Neural progenitor cell (in vitro differentiated cells): ENCODE measurements at places on chromosomes 5 and 9. TPM values are rescaled to one million over a fixed set of nuclear protein-coding genes. Genes with fewer than 3 reads are reported as not detected.
A peak's percentile ranks its signal among the peaks of the same experiment; 100 is the strongest.

The ANKRD18A gene
- total RNA-seq: 2.3 and 3.0 TPM in 2 replicates

The CNTLN gene
- 6.8 and 10.1 TPM in 2 replicates for total RNA-seq

The COL23A1 gene
- total RNA-seq: 1.3 TPM in 1 of 2 replicates, not detected in the other

The CAMK2A gene
- total RNA-seq: 0.09 and 0.28 TPM in 2 replicates

The ADAMTS12 gene
- 15.6 and 16.7 TPM in 2 replicates for total RNA-seq

The SOX30 gene
- total RNA-seq: 0.06 and 0.17 TPM in 2 replicates

The REEP2 gene
- 17.4 and 56.3 TPM in 2 replicates for total RNA-seq

The IFNE gene
- 0.12 TPM in 1 of 2 replicates, not detected in the other for total RNA-seq

The TIMD4 gene
- not detected in 2 replicates for total RNA-seq

The SAXO1 gene
- 0.09 and 0.15 TPM in 2 replicates for total RNA-seq

The LAMC3 gene
- 0.03 TPM in 1 of 2 replicates, not detected in the other for total RNA-seq

The SPINK5 gene
- 13.7 and 18.1 TPM in 2 replicates for total RNA-seq

GRCh38 chr5:133962801-133963476 is 5.5 kb downstream of the C5orf15 start:
- H3K27me3 ChIP-seq: no peaks in the 10 kb centered on the region
- DNase-seq: no peak
- no peaks in the 10 kb centered on the region for H3K36me3 ChIP-seq

DNA sequence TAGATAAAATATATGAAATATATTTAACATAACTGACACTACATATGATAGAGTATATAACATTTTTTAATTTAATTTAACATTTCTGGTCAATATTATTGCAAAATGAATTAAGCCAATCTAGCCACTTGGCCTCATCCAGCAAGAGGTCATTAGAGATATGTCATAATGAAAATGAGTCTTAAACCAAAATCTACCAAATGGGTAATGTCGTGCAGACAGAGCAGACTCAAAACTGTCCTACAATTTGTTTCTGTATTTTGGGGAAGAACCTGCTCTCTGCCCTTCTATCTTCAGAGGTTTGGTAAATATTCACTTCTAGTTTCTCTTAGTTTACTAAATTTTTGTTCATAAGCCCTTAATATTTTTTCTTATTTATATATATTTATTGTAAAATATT is 61.4 kb downstream of the ARHGEF28 start:
- no peaks in the 10 kb centered on the region for H3K4me1 ChIP-seq
- H3K36me3 ChIP-seq: no peaks in the 10 kb centered on the region
- no peak overlapping the region for H3K4me3 ChIP-seq
- H3K27me3 ChIP-seq: no peaks in the 10 kb centered on the region

DNA sequence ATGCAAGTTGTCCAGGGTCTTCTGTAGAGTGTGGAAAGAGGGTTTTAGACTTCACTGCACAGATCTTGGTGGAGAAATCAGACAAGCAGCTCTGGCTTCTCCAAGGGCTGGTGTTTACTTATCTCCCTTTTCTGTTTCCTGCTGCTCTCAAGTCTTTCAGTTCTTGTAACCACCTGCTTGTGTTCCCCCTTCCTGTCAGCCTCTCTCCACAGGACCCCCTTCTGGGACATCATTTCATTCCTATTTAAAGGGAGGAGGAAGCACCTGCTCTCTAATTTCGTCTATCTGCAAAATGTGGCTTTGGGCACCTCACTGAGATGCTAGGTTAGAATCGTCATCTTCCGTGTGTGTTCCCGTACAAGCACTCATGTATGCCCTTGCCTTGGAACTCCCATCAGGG is 636.2 kb downstream of the MTRR start:
- no peaks in the 10 kb centered on the region for H3K36me3 ChIP-seq
- H3K27me3 ChIP-seq: no peaks in the 10 kb centered on the region
- H3K27ac ChIP-seq: no peak overlapping the region
- H3K4me3 ChIP-seq: no peak overlapping the region

GRCh38 chr5:149841851-149842793 is 102.5 kb downstream of the PDE6A start:
- no peaks in the 10 kb centered on the region for H3K27me3 ChIP-seq
- peaks cover 13% of the 10 kb centered on the region for H3K4me1 ChIP-seq
- no peak for DNase-seq

GRCh38 chr9:76643399-76644117 is 120.7 kb upstream of the PCA3 start:
- H3K4me1 ChIP-seq: peaks cover 18% of the 10 kb centered on the region
- H3K36me3 ChIP-seq: no peaks in the 10 kb centered on the region
- H3K4me3 ChIP-seq: no peak overlapping the region
- no peak for DNase-seq
- no peak overlapping the region for H3K27ac ChIP-seq
- H3K27me3 ChIP-seq: no peaks in the 10 kb centered on the region

GRCh38 chr5:16260000-16260399 is 80.4 kb upstream of the MARCHF11 start:
- H3K4me1 ChIP-seq: no peaks in the 10 kb centered on the region
- no peak overlapping the region for H3K4me3 ChIP-seq
- H3K36me3 ChIP-seq: no peaks in the 10 kb centered on the region
- H3K27ac ChIP-seq: no peak overlapping the region
- H3K27me3 ChIP-seq: no peaks in the 10 kb centered on the region

DNA sequence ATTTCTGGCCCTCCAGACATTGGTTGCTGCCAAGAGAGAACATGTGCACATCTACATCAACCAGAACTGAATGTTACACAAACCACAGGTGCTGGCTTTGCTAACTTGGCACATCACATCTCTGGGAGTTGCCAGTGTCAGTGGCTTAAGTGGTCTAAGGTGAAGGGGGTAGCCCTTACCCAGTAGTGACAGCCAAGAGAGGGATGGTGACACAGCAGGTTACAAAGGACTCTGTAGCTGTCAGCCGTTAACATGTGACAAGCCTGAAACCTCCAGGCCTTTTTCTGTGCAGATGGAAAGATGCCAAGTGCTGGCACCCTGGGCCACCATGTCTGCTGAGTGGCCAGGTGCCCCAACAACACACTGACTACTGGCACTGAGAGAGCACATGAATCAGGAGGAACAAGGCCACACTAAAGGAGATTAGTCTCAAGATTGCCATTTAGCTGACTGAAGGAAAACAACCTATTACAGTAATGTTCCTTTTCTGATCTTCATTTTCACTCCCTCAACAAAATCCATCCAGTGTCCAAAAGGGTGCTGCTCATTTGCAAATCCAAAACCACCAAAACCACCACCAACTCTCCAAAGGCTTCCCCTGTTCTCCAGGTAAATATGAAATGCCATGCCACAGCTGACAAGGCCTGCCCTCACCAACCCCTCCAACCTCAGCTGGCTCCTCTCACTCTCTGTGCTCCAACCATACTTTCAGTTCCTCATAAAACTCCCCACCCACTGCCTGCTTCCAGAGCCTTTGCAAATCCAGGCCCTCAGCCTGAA is 20.2 kb downstream of the SIL1 start:
- H3K36me3 ChIP-seq: no peaks in the 10 kb centered on the region
- peaks cover 30% of the 10 kb centered on the region for H3K4me1 ChIP-seq
- H3K4me3 ChIP-seq: no peak overlapping the region
- H3K27me3 ChIP-seq: no peaks in the 10 kb centered on the region
- DNase-seq: no peak
- peak overlapping the region; percentile 61 for H3K27ac ChIP-seq

- peaks cover 13% of the 10 kb centered on the region for H3K4me1 ChIP-seq
Observed at GRCh38 chr5:53052499-53052898, 57.1 kb downstream of the MOCS2 start.

DNA sequence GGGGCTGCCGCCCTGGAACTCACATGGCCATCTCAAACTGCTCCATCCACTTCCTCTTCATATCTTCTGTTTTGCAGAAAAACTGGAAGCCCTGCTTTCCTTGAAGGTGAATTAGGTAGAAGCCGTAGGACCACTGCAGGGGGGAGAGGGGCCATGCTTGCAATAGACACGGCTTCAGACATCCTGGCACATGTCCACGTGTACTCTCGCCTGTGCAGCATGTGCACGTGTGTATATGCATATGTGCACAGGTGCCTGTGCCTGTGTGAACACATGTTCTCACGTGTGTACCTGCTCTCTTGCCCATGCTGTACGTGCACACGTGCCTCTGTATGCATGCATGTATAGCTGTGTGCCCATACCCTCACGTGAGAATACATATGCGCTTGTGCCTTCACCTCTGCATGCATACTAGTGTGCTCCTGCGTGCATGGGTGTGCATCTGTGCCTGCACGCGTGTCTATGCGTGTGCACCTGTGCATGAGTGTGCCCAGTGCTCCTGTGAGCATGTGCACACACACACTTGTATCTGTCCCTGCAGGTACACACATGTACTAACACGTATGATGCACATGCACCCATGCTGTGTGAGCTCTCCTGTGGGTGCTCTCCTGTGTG is 47.7 kb upstream of the SARDH start:
- no peaks in the 10 kb centered on the region for H3K36me3 ChIP-seq
- H3K27me3 ChIP-seq: no peaks in the 10 kb centered on the region
- H3K4me3 ChIP-seq: no peak overlapping the region
- no peaks in the 10 kb centered on the region for H3K4me1 ChIP-seq
- H3K27ac ChIP-seq: no peak overlapping the region

DNA sequence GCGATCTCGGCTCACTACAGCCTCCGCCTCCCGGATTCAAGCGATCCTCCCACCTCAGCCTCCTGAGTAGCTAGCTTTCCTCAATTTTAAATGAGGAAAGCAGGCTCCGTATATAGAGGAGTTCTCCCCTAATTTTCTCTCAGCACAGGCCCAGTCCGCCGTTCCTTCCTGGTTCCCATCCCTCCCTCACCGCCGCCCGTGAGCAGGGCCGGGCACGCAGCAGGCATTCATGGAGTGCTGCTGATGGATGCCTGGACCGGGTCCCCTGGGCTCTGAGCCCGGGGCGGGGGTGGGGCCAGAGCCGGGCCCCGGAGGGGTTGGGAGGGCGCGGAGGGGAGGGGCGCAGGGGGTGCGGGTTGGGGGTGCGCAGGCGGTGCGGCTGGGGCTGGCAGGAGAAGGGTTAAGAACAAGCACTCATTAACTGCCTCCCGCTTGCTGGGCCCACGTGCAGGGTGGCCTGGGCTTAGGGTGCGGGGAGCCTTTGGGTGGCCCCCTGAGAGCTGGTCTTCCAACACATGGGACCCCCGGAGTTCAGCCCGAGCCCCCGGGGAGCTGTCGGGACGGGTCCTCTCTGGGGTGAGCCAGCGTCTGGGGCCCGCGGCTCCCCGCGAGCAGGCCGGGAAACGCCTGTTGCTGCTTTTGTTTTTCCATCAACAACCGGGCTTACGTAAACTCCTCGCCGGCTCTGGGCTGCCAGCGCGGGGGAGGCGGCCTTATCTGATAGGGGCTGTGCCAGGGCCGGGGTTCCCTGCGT is 33.7 kb downstream of the LHX2 start:
- peaks cover 79% of the 10 kb centered on the region for H3K27me3 ChIP-seq
- no peaks in the 10 kb centered on the region for H3K36me3 ChIP-seq
- H3K4me3 ChIP-seq: peak overlapping the region; percentile 45
- H3K27ac ChIP-seq: no peak overlapping the region
- peaks cover 9% of the 10 kb centered on the region for H3K4me1 ChIP-seq

- no peaks in the 10 kb centered on the region for H3K4me1 ChIP-seq
- peak within 1 kb of the TSS; percentile 96 for H3K4me3 ChIP-seq
- peak; percentile 97 for DNase-seq
- H3K27me3 ChIP-seq: peaks cover 7% of the 10 kb centered on the region
- H3K36me3 ChIP-seq: no peaks in the 10 kb centered on the region
Observed at GRCh38 chr5:177303121-177303924, at the start of the genes PRELID1 and RAB24. Gene PRELID1, plus strand, starts transcription at chr5:177303799. Its CDS starts 187 bp downstream, at chr5:177303986. Gene RAB24, minus strand, starts transcription at chr5:177303719. Its CDS starts 431 bp downstream, at chr5:177303288.

DNA sequence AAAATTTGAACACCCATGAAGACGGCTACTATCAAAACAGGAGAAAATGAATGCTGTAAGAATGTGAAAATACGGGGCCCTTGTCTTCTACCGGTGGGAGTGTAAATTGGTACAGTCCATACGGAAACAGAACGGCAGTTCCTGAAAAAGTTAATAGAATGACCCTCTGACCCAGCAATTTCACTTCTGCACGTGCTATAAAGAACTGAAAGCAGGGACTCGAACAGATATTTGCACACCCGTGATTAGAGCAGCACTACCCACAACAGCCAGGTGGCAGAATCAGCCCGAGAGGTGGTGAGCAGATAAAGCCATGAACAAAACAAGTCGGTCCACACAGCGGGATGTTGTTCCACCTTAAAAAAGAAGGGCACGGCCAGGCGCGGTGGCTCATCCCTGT is 22.6 kb upstream of the SLC12A7 start:
- DNase-seq: no peak
- no peak overlapping the region for H3K27ac ChIP-seq
- H3K4me3 ChIP-seq: no peak overlapping the region
- H3K4me1 ChIP-seq: peaks cover 6% of the 10 kb centered on the region

DNA sequence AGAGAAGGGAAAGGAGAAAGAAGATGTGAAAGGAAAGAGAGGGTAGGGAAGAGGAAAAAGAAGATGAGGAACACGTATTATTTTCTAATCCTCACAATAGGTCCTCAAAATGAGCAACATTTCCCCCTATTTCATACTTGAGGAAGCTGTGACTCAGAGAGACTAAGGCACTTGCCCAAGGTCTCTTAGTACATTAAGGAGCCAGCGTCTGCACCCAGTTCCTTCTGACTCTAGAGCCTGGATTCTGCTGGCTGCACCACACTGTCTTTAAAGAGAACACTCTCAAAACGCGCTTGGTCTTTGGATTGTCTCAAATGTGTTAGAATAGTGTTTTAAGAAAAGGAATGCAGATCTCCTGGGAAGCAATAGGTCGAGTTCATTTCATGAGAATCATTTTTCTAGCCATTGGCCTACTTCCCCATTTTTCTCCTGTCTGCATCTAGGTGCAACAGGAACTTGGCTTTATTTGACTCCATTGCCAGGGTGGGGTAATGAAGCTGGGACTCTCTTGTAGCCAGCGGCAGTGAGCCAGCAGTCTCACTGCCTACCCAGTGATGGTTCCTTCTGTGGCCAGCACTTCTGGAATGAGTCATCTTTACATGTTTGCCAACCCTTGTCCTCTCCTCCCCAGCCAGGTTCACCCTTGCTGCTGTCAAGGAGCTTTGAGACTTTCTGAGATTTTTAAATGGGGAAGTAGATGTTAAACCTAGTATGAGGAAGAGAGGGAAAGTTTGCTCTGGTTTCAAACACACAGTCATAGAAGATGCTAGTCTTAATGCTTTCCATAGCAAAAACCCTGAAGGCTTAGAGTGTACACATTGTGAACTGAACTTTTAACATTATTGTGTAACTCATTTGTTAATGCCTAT is 82.7 kb downstream of the DOCK8 start:
- H3K36me3 ChIP-seq: no peaks in the 10 kb centered on the region
- no peak overlapping the region for H3K4me3 ChIP-seq
- no peaks in the 10 kb centered on the region for H3K4me1 ChIP-seq
- no peak overlapping the region for H3K27ac ChIP-seq
- no peak for DNase-seq

- H3K27ac ChIP-seq: no peak overlapping the region
- no peaks in the 10 kb centered on the region for H3K36me3 ChIP-seq
- no peaks in the 10 kb centered on the region for H3K27me3 ChIP-seq
Observed at GRCh38 chr9:134546746-134547145, 94.9 kb upstream of the COL5A1 start.
